ENCODE measurements at places on chromosomes 12 and 14.

- DNase-seq, result no peak
Observed at GRCh38 chr14:35215110-35215813, 76.9 kb upstream of the PSMA6 start.

GRCh38 chr12:113277511-113277910 lies 56.2 kb downstream of the TPCN1 start:
- DNase-seq, result no peak

DNA sequence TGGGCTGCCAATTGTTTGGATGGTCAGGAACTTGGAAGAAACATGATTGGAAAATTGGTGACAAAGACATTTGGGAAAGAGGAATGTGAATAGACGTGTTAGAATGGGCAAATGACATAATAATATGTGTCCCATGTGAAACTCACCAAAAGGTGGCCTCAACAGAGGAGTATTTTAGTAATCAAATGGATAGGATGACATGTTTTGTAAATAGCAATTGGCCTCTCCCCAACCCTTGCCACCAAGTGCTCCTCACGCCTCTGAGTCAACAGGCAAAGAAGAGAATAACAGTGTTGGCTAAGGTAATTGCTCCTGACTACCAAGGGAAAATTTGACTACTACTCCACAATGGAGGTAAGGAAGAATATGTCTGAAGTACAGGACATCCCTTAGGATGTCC lies 81.4 kb downstream of the ATXN7L3B start:
- no peak for DNase-seq

DNA sequence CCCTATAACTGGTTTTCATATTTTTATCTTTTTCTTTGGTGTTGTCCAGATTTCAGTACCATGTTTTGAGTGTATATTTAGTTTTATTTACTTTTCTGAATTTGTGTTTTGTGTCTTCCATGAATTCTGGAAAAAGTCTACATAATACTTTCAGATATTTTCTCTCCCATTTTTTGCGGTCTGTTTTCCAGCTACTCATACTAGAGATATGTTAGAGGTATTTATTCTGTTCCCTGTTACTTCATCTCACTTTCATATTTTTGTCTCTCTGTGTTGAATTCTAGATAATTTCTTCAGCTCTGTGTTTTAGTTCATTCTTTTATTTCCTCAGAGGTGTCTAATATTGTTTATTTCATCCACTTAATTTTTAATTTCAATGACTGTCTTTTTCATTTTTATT lies 74.2 kb downstream of the IFT81 start:
- DNase-seq, result no peak

DNA sequence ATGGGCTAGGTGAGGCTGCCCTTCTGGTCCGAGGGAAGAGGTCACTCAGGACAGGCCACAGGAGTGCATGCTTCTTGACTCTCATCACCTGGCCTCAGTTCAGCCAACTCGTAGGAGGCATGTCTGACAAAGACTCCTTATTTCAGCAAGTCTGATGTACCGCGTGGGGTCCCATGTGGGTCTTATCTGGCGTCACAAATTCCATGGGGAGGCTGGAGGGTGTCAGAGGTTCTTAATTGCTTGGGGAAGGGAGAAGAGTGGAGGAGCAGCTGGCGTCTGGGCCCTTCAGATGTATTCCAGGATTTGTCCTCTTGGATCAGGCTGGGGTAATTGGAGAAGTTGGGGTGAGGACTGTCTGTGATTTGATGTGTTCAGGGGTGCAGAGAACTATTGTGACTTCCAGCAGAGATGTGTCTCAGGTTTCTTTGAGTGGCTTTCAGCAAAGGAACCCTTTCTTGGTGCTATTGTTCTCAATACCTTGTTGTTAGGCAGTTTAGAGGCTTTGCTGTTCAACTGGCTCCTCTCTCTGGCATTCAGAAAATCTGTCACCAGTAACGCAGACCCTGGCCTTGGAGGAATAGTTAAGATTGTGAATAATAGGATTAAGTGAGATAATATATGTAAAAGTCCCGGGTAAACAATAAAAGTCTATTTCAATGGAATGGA lies 60.1 kb downstream of the SUSD6 start:
- DNase-seq, result no peak

DNA sequence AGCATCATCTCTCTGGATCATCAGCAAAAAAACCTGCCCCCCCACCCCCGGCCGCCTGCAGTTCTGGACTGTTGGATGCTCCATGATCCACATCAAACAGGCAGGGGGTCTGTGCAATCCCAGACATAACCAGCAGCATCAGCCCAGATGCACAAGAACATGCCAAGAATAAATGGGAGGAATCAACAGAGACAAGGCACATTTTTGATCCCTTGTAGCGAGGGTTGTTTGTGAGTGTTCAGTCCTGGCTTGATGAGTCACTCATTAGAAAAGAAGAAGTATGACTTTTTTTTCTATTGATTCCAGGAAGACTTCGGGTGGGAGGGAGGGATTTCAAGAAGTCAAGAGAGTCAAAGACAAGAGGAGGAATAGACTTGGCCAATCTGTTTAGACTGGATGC lies 244.2 kb downstream of the KSR2 start:
- no peak for DNase-seq

GRCh38 chr14:26209699-26210098 lies 388.1 kb downstream of the NOVA1 start:
- no peak for DNase-seq

- no peak for DNase-seq
Observed at GRCh38 chr12:40156021-40156764, 50.3 kb upstream of the SLC2A13 start.

DNA sequence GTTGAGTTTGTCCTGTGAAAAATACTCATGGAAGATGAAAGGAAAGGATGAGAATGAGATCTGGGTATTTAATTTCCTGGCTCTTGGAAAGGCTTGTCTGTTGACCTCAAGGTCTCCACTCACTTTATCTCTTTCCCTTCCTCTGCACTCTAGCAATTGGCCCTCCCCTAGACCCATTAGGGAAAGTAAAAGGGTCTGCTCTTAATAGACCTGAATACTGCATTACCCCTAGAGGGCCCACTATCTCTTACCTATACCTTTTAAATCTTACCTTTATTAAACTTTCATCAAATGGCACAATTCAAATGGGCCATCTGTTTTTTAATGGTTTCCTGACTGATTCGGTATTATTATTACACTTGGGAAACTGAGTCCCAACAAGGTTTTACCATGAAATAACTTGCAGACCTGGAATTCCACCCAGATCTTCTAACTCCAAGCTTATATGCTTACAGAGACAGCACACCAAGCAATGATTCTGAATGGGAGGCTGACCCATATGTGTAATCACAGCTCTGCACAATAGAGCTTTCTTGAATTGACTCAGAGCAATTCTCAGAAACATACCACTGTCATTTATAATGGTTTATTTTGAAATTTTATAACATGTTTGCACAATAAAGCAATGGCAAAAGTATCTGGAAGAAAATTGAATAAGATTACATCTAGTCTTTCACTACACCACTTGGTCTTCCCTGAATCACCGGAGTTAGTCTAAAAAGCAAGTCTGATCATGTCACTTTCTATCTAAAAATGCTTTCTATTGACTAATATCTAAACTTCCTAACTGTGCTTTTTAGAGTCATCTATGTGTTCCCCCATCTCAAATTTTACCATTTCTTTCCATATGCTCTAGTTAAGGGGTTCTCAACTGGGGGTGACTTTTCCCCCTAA lies 618.5 kb downstream of the NRXN3 start:
- no peak for DNase-seq

GRCh38 chr12:96402061-96402460 lies 1.8 kb upstream of the CDK17 start:
- no peak for DNase-seq

- DNase-seq, result no peak
Observed at GRCh38 chr12:22105542-22105941, 59.5 kb downstream of the CMAS start.

DNA sequence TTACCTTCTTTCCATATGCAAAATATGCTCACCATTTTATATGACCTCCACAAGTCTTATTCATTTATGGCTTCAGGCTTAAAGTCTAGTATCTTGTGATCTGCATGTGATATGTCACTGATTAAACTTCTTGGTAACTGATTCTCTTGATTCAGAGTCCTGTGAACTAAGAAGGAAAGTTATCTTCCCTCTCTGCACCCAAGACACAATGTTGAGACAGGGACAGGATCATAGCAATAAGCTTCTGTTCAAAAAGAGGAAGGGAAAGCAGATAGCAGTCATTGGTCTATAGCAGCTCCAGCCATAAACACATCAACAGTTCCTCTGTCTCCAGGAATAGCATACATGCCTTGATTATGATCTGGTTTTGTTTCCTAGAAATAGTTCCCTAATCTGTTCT lies 103.1 kb downstream of the UNC79 start:
- no peak for DNase-seq

DNA sequence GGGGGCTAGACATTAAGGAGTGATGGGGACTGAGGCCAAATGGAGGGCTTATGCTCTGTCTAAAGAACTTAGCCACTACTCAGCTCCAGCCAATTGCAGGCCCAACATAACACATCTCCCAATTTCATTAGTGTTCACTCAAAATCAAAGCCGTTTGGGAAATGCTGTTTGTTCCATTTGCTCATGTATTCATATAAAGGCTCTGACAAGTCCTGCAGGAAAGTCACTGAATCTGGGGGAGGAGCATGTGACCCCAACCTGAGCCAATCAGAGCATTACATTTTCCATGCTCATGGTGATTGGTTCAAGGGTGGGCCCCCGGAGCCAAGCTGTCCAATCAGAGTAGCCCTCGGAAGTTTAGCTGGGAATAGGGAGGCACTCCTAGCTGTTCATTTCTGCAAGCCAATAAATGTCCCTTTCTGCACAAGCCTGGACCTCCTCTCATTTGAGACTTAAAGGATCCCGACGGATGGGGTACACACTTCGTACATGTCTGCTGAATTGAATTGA lies 20.9 kb downstream of the SDSL start:
- DNase-seq, result no peak

DNA sequence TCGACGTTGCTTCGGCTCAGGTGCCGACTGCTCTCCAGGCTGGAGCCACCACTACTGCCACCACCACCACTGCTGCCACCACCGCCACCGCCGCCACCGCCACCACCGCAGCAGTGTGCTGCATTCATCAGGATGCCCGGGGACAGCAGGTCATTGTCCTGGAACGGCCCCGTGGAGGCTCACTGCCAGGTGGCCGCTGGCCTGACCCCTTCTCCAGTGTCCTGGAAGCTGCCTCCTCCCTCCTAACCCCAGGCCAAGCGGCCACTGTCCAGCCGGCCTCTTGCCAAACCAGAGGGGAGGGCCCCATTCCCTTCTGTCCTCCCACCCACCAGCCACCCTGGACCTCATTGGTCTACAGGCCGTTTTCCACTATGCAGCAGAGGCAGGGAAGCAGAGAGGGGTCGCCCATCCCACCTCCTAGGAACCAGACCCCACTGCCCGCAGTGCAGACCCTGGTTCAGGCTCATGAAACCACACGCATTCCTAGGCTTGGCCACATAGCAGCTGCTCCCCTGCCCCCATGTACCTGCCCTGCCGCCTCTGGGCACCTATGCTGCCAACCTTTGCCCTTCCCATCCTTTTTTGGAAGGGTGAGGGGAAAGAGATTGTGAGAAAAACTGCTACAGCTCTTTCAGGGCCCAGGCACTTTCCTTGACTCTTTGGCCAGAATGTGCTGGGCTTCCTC lies 15.2 kb downstream of the ARL6IP4 start:
- DNase-seq, result no peak

- no peak for DNase-seq
Observed at GRCh38 chr12:1044696-1045095, 53.7 kb downstream of the ERC1 start.

DNA sequence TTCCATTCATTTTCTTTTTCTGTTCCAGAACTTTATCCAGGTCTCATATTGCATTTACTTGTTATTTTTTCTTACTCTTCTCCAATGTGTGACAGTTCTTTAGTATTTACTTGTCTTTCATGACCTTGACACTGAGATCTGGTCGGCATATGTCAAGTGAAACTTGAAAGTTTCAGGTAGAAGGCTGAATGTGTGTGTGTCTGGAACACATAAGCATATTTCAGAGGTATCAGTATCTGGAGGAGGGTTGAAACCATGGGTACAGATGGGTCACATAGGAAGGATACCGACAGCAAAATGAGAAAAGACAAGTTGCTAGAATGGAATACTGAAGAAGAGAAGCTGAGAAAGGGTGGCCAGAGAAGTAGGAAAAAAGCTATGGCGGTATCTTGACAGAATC lies 22.5 kb upstream of the PTGDR start:
- no peak for DNase-seq

GRCh38 chr14:69850736-69851112 lies 28.5 kb upstream of the SMOC1 start:
- no peak for DNase-seq

DNA sequence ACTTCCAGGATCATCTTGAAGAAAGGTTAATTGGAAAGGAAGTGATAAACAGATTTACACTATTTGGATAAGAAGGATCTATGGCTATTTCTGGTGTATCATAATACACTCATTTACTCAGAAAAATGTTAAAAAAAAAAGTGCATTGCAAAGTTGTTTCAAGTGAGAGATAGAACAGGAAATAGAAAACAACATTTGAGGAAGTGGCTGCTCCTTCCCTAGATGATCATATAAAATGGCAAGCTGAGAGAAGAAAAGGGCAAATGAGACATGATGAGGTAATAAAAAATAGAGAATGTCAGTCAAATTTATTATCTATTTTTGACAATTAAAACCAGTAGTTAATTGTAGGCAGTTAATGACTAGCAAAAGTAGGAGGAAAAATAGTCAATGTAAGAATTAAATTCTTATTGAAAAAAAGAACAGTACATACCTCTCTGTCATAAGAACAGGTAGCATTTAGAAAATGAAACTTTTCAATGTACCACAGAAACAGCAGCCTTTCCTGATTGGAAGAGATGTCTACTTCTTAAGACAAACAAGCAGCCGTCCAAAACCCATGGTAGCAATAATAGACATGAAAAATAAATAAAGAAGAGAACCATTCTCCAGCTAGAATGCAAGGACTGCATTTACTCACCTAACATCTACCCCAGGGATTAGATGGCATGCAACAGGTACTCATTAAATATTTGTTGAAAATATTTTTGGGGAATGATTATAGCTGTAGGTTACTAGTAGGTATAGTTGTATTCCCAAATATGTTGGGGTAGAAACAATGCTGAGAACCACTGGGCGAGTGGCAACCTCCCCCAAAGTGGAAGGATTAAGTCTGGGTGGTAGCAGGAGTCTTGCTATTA lies 63.9 kb upstream of the GRIP1 start:
- DNase-seq, result no peak

- no peak for DNase-seq
Observed at GRCh38 chr12:116880213-116880816, 926 bp downstream of the HRK start.

GRCh38 chr12:47811072-47811396 lies 8.7 kb downstream of the HDAC7 start:
- no peak for DNase-seq

DNA sequence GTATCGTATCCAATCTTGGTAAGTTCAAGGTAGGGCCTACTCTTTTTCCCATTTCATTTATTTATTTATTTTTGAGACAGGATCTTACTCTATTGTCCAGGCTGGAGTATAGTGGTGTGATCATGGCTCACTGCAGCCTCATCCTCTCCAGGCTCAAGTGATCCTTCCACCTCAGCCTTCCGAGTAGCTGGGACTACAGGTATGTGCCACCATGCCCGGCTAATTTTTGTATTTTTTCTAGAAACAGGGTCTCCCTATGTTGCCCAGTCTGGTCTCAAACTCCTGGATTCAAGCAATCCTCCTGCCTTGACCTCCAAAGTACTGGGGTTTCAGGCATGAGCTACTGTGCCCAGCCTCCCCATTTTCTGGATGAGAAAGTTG lies 57.2 kb downstream of the CLMN start:
- no peak for DNase-seq

GRCh38 chr14:104536942-104537612 lies 42.5 kb upstream of the C14orf180 start:
- no peak for DNase-seq
